ENCODE measurements at places on chromosomes 3 and 15. TPM values are rescaled to one million over a fixed set of nuclear protein-coding genes. Genes with fewer than 3 reads are reported as not detected.

DNA sequence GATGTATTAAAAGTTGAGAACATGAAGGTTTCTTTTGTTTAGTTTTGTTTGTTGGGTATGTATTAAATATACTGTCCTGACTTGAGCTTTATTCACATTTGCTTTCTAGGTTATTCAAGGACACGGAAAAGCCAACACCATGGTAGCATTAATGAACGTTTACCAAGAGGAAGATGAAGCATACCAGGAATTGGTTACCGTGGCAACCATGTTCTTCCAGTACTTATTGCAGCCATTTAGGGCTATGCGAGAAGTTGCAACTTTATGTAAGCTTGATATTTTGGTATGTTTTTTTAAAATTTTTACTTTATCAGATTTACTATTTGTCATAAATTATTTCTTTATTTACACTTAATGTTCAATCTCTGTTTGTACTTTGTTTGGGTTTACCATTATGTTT, 3.6 kb downstream of the WHAMM start:
- DNase-seq: no peak

Gene ACKR2
- total RNA-seq: 0.44 TPM

- no peak for DNase-seq
Observed at GRCh38 chr15:62118520-62119226, 46.4 kb downstream of the C2CD4B start.

DNA sequence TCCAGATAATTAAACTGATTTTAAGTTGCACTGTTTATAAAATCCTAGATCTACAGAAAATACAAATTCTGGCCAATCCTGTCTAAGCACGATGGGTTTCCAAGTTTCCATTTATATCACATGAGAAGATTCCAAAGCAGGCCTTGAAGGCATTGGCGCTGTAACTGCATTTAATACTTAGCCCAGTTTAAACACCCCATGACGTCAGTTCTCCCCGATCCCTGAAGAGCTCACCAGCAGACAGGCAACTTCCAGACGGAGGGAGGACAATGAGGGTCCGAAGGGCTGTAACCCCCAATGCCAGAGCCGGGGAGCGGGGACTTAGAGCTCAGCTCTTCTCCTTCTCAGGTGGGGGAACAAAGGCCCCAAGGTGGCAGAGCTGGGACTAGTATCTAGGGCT, 117.3 kb downstream of the XXYLT1 start:
- DNase-seq: no peak

Gene FAM107A
- total RNA-seq: 115 TPM

Gene CEMIP
- 0.44 TPM for total RNA-seq

DNA sequence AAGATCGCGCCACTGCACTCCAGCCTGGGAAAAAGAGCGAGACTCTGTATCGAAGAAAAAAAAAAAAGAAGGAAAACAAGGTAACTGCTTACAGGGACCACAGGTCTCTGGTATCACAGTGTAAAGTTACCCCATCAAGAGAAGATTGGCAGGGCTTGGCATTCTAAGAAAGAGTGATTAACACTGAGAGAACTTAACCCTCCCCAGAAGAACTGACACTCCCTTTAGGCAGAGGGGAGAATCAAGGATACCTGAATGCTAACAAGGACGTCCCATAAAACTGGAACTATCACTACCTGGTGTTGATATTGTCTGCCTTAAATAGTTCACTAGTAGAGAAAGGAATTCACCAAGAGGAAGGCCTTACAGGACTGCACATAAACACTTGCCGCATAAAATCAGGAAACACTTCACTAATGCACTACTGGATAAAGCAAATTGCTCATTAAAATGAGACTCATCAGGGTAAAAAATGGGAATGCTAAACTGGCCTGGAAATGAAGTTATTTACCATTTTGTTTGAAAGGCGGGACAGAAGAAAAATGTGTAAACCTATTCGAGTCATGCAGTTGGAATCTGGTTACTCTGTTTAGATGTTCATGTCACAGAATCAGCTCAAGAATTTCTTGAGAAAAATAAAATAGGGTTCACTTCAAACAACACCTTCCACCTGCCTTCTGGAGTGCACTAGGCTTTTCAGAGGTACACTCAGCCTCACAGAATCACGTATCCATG, 121.6 kb downstream of the FOXP1 start:
- DNase-seq: no peak

GRCh38 chr3:128263118-128263517, 109.8 kb downstream of the EEFSEC start:
- no peak for DNase-seq

Gene HHLA2
- total RNA-seq: not detected

GRCh38 chr3:154598166-154598565, 168.2 kb upstream of the GPR149 start:
- no peak for DNase-seq

DNA sequence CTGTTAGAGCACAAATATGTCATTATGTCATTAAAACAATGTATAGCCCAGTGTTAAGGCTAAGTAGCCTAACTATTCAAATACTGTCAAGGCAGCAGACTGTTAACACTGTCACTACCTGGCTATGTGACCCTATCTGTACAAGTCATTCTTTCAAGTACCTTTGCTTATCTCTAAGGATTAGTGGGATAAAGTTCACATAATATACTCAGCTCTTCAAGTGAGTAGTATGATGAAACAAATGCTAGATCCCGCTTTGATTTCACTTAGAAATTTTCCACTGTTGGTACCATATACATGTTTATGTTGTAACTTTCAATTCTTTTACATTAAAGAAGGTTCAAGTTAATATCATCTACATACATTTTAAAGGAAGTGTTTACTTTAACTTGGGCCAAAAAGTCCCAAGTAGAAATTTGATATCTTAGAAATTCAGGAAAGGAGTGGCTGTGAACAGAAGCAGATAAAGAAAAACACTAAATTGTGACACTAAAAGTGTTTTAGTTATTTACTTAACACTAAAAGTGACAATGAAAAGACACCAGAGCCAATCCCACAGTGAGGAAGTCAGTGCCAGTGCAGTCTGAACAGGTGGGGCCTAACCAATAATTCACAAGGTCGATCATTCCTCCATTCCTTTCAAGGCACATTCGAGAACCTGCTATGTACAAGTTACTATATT, 4.8 kb upstream of the RFX7 start:
- DNase-seq: no peak

DNA sequence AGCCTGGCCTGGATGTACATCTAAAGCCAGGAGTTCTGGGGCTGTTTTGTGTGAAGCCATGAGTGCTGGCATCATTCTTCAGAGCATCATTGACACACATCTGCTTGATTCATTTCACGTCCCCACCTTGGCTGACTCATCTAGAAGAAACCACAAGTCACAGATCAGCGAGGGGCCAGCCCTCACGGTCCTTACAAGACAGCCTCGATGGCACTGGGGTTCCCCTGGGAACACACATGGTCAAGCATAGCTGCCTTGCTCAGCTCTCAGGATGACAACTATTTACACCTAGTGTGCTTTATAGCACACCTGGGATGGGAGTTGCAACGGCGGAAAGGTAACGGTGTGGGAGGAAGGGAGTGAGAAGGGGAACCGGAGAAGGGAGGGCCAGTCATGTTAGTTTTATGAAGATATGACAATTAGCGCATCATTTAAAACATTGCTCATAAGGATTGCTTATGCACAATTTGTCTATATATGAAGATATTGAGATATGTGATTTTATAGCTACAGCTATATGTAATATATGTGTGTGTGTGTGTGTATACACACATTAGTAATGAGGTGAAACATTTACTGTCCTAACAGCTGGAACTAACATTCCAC, 227.1 kb downstream of the RPLP1 start:
- DNase-seq: no peak

DNA sequence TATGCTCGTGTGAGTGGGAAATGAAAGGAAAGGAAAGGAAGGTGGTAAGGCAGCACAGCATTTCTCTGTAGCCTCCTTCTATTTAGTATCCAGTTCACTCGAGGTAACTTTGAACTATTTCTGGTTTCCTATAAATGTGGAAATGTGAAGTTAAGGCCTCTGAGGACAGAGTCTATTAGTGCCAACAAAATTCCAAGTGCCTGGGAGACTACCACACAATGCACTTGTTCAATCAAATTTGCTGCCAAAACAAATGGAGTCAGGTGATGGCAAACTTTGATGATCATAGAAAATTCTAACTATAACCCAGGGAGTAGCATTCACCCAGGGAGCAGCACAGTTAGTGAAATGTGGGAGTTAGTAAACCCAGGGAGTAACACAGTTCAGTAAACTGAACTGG, 155.1 kb downstream of the ALCAM start:
- DNase-seq: no peak

GRCh38 chr3:22734756-22735155, 468.4 kb upstream of the UBE2E2 start:
- DNase-seq: no peak

Gene CCR3
- total RNA-seq: not detected

- DNase-seq: peak; percentile 44
Observed at GRCh38 chr3:37535526-37536432, 325.9 kb upstream of the CTDSPL start.

GRCh38 chr3:155416500-155417118, 123.1 kb upstream of the STRIT1 start:
- DNase-seq: no peak

- DNase-seq: no peak
Observed at GRCh38 chr3:52286777-52287110, 884 bp upstream of the GLYCTK start.

DNA sequence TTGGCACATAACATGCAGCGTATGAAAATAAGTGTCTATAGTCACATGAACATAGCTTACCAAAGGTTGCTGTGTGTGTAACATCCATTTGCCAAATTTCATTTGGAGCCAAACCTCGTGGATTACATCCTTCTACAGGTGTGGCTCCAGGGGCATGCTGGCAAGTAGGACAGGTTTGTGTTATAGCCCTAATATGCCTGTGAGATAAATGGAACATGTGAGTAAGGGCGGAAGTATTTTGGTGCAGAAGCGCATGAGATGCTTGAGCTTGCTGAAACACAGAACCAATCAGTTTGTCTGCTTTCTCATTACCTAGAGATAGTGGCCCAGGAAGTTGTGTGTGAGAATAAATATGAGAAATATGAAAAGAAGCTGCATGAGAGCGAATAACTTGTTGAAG, 21.8 kb upstream of the XCR1 start:
- DNase-seq: no peak

DNA sequence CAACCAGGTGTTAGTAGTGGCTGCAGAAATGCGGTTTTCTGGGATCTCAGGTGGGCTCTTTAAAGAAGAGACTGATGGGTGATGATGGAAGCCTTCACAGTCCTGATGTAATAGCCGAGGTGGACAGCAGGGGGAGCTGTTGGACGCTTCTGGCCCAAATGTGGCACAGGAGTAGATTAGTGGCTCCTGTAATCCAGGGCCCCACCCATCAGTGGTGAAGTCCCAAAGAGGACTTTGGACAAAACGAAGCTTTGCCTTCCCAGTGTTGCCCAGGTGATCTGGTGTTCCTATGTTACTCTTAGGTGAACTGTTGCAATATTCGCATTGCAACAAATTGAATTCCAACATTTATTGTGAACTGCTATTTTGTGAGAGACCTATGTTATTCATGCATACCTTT, 31.8 kb upstream of the MYZAP start:
- peak; percentile 71 for DNase-seq

Gene PRKAR2A
- total RNA-seq: 52.2 TPM

Gene PARP15
- total RNA-seq: 0.80 TPM

DNA sequence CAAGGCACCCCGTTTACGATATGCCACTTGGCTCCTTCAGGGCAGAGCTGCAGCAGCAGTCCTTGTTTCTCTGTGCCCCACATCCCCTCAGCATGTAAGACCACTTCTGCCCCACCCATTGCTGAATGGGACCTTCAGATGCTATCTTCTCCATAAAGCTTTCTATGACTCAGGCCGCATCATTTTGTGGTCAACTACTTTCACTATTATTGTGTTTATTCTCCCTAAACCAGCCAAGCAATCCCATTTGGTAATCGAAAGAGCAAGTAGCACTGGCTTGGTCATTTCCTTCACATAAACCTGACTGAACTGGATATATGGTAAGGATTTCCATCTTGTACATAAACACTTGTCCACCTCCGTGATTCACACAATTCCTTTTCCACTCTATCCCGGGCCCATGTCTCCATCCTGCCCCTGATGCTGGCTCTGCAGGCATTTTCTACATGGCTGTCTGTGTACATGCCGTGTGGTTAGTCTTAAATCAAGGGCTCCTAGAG, 25.7 kb downstream of the LIPC start:
- DNase-seq: no peak

Gene CAMK2N2
- 0.16 TPM for total RNA-seq

- DNase-seq: no peak
Observed at GRCh38 chr15:55576943-55577342, 11.2 kb downstream of the PYGO1 start.

GRCh38 chr15:94297558-94297957, 66.2 kb downstream of the MCTP2 start:
- no peak for DNase-seq

GRCh38 chr3:10389995-10390394, 69.1 kb upstream of the SEC13 start:
- no peak for DNase-seq

Gene DHX30
- 49.8 TPM for total RNA-seq

Gene MYO5C
- total RNA-seq: 2.9 TPM

Gene KBTBD13
- total RNA-seq: 5.2 TPM

GRCh38 chr3:189235214-189235613, 63.4 kb downstream of the TPRG1 start:
- no peak for DNase-seq

DNA sequence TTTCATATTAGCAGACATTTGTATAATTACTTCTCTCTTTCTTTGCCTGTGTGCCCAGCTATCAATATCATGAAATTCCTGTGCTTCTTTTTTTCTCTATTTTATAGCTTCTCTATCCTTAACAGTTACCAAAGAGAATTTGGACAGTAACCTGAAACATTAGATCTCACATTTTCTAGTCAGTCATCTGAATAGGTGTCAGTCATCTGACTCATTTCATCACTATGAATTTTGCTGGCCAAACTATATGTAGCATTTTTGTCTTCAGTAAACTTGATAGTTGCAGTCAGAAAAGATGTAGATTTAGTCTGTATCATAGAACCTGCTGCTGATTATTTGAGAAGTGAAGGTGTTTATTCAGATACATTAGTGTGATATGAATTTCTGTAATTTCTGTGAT, 52.6 kb downstream of the HMG20A start:
- no peak for DNase-seq

GRCh38 chr3:179184826-179185225, 36.7 kb downstream of the PIK3CA start:
- DNase-seq: no peak

DNA sequence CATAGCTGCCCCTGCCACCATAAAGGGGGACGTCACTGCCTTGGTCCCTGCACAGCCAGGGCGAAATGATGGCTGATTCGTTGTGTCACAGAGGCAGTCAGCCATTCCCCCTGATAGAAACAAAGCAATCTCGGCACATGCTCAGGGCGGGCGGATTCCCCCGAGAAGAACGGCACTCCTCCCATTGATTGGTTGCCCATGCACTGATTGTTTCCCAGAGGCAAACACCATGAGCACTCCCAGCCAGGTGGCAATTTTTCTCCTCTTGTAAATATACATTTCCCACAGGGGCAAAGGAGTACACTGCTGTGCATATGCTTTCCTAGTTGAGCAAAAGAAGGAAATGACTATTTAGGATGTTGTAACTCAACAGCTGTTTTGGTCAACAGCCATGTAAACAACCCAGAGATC, 56.5 kb downstream of the KY start:
- DNase-seq: no peak
